Gastrocnemius medialis (tissue), 4 donors: ENCODE measurements at places on chromosomes 1 and 21.

- DNase-seq, result no peak
Observed at GRCh38 chr1:44805311-44806024, 1.7 kb downstream of the DYNLT4 start.

GRCh38 chr21:38990424-38990794 is 184.7 kb downstream of the ETS2 start:
- no peak for DNase-seq

- DNase-seq, result peak; percentile 43
Observed at GRCh38 chr1:236035681-236036101, 29.2 kb downstream of the NID1 start.

GRCh38 chr1:36922593-36923426 is 111.5 kb downstream of the GRIK3 start:
- no peak for DNase-seq

DNA sequence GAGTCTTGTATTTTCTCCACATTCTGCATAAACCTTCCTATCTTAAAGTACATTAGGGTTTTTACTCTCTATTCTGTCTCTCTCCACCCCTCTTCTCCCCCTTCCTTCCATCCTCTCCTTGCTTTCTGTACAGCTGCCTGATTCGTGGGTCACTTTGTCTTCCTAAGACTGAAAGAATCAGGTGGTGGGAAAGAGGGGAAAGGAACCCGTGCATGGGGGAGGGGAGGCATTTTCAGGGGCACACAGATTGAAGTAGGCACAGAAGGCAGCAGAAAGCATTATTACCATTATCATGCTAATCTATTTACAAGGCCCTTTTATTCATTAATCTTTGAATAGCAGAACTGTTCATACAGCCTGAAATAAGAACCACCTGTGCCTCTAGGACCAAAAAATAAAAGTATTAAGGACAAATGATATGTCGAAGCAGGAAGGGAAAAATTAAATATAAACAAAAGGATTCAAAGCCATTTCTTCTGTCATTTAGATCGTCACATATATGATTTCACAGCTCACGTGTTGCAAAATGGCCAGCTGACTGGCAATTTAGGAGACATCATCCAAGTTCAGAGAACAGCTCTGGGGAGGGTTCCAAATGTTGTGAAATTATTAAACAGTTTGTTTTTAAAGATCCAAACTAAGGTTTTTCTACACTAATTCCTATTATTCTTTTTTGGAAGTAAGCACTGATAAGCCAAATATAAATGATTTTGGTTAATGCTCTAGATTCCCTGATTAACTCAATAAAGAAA is 154.6 kb downstream of the PBX1 start:
- no peak for DNase-seq

DNA sequence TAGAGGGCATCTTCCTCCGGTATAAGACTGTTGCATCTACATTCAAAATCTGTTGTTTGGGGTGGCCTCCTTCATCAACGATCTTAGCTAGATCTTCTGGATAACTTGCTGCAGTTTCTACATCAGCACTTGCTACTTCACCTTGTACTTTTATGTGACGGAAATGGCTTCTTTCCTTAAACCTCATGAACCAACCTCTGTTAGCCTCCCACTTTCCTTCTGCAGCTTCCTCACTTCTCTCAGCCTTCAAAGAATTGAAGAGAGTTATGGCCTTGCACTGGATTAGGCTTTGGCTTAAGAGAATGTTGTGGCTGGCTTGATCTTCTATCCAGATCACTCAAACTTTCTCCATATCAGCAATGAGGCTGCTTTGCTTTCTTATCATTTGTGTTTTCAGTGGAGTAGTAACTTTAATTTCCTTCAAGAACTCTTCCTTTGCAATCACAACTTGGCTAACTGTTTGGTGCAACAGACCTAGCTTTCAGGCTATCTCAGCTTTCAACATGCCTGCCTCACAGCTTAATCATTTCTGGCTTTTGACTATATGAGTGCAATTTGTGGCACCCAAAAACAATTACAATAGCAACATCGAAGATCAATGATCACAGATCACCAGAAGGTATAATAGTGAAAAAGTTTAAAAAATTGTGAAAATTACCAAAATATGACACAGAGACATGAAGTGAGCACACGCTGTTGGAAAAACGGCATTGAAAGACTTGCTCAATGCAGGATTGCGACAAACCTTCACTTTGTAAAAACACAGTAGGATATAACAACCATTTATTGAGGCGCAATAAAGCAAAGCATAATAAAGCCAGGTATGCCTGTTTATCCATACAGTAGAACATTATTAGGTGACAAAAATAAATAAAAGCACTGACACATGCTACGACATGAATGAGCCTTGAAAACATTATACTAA is 56.7 kb upstream of the GFI1 start:
- DNase-seq, result no peak

DNA sequence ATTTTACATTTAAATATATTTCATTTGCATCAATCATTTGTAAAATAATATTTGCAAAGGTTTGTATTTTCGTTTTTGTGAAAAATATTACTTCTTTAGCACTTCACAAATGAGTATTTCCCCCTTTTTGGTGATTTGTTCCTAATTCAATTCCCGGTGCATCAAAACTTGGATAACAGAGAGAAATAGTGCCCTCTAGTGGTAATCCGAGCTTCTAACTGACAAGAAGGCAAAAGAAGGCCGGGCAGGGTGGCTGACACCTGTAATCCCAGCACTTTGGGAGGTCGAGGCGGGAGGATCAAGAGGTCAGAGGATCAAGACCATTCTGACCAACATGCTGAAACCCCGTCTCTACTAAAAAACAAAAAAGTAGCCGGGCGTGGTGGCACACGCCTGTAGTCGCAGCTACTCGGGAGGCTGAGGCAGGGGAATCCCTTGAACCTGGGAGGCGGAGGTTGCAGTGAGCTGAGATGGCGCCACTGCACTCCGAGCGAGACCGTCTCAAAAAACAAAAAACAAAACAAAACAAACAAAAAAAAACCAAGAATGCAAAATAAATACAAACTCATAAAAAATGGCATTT is 137.7 kb downstream of the COL11A1 start:
- DNase-seq, result no peak

DNA sequence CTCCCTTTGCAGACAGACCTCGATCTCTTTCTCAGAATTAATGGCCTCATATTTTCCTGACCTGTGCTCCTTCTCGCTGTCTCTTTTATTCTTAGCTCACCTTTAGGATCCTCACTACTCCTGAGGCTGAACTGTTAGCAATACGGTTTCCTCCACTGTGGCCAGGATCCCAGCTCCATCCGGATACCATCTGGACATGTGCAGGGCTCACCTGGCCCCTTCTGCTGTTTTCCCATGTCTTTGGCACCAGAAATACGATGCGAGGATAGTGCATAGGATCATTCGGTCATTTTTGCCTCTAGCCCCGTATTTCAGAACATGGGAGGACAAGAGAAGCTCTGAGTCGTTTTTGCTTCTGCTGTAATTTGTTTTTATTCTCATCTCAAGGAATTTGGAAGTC is 108.5 kb upstream of the KIF26B start:
- DNase-seq, result no peak

DNA sequence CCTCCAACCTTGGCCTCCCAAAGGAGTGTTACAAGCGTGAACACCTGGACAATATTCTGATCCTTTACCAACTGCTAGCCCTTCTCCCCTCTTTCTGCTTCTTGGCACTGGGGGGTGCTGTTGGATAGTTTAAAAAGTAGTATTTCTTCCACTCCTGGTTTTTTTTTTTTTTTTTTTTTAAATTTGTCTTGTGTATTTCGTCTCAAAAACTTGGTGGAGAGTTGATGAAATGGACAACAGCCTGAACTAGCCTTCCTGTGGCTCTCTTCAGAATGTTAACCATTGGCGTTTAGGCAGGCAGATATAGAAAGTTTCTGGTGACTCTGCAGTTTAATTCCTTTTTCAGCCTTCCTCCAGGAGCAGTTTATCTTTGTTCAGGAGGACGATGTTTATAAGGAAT is 69.7 kb upstream of the USP24 start:
- no peak for DNase-seq

- DNase-seq, result no peak
Observed at GRCh38 chr1:169538998-169539871, 47.0 kb downstream of the F5 start.

GRCh38 chr1:58406301-58407071 is 140.0 kb downstream of the OMA1 start:
- no peak for DNase-seq

GRCh38 chr1:182237329-182237728 is 154.3 kb downstream of the GLUL start:
- no peak for DNase-seq
